Fibroblast of lung (primary cell): ENCODE measurements at places on chromosomes 4 and X.

GRCh38 chr4:175705407-175705806 is 106.7 kb downstream of the GPM6A start:
- DNase-seq = no peak

GRCh38 chr4:141462361-141462760 is 174.0 kb upstream of the IL15 start:
- no peak for DNase-seq

DNA sequence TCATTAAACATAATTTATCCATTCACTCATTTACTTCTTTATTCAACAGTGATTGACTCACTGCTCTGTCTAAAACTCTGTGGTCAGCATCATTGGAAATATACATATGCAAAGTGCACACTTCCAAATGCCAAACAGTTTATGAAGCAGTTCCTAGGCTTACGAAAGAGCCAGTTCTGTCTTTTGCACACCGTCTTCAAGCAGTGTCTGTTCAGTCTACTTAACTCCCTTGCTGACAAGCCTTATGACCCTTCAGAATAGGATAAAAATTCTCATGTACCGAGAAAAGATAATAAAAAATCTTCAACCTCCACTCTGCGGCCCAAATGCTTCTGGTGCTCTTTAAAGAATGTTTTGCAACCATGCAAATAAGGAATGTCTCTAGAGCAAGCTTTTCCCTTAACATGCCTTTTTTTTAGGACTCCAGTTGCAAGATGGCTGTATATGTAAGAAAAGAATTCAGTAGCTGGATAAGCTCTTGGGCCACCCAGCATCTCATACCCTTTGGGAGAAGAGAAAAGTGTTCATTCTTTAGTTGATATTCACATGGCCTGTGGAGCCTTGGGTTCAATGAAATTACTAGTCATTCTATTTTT is 1037.0 kb upstream of the SLIT2 start:
- peak; percentile 26 for DNase-seq

DNA sequence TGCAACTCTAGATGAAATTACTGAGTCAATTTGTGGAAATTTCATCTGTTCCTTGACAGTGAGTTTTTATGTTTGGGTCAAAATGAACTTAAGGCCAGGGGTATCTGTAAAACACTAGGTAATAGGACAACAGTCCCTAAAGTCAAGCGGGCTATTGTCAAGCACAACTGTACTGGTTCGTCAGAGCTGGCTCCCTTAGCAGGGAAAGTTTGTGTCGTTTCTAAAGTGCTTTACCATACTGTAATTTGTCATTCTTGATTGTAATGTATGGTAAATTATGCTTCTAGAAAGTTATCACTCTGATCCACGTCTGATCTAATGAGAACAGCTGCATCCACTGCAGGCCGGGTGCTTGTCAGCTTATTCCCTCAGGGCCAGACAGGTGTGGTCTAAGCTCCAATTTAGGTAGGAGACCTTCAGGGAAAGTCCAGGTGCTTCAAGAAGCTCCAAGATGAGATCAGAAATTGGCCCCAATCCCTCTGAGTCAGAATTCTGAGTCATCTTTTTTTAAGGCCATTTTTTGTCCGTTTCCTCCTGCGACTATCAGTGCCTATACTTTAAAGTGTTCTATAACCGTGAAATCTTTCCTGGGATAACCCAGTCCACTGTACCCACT is 92.2 kb downstream of the PALLD start:
- DNase-seq = peak; percentile 79

GRCh38 chr4:81722290-81722851 is 250.7 kb upstream of the RASGEF1B start:
- no peak for DNase-seq

- DNase-seq = no peak
Observed at GRCh38 chr4:1160351-1160750, 12.0 kb downstream of the SPON2 start.

DNA sequence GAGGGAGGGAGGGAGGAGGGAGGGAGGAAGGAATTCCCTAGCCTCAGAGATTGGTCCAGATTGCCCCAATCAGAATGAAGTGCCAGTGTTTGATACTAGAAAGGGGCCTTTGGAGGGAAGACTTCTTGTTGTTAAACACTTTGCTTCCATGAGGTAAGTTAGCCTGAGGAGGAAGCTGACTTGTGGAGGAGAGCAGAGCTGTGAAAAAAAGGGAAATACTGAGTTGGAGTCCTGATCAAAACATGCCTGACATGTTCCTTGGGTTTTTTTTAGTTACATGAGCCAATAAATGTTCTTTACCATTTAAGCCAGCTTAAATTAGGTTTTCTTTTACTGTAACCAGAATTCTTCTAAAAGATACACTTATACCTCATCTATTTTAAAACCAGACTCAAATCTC is 57.6 kb downstream of the GSX2 start:
- no peak for DNase-seq

DNA sequence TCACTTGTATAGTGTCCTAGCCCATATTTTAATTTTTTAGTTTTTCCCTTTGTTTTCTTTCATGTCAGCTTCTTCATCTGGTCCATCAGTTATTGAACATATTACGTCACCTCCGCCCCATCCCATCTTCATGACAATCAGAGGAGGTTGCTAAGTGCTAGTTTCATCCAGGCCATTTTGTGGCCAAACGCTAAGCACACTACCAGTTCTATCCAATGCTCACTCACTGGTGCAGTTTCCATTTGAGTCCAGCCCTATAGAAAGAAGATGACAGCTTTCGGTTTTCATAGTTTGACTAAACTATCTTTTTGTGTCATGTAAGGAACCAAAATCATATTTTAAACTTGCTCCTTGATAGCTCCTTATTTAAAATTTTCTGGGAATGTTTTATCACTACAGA is 304.2 kb downstream of the TENM3 start:
- no peak for DNase-seq

DNA sequence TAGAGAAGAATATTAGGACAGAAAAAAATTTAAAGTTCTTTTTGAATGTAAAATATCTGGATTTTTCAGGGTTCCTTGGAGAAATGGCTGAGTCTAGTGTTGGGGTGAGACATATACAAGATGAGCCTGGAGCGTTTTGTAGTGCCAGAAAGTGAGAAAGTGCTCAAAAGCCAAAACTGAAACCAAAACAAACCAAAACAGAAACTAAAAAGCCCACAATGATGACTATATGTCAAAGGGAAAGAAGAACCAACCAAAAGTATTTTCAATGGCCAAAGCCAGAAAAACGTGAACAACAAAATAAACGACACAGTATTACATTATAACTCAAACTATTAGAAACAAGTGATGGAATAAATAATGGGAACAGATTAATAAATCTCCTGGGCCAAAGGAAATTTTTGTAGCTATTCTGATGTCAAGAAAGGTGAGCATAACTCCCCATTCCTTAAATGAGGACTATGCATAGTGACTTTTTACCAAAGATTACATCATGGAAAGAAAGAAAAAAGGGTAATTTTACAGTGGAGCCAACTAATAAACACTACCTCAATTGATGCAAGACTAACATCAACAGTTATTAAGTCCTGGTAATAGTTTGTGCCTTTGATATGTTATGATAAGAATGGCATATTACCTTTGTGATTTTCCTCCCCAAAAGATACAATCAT is 1137.6 kb downstream of the C4orf33 start:
- no peak for DNase-seq

DNA sequence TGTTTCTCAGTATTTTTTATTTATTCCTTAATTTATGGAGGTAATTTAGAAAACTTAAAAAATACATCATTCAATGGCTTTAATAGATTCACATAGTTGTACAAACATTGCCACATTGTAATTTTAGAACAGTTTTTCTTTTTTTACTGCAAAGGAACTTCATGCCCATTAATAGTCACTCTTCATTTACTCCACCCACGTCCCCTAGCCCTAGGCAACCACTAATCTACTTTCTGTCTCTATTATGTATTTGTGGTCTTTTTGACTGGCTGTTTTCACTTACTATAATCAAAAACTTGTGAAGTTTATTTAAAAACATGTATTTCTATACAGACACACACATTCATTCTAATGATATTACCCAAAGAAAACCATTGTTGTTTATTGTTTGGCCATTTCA is 664.8 kb downstream of the GRID2 start:
- DNase-seq = no peak

DNA sequence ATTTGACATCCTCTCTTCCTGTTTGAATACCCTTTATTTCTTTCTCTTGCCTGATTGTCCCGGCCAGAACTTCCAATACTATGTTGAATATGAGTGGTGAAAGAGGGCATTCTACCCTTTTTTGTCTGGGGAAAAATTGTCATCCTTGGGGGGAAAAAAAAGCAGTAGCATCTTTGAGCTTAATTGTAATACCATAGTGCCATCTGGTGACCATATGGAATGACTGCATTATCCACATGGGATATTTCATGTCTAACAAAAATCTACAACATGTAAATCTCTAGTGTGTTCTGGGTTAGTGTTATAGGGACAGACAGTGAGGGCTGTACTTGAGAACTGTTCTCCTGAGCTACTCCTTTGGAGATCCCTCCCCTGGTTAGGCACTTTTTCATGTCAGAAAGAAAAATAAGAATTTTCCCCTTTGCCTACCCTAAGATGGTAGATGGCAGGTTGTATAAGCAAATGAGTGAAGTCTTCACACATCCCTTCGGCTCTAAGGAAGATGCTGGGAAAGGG is 26.0 kb downstream of the CAPN6 start:
- DNase-seq = peak; percentile 12

DNA sequence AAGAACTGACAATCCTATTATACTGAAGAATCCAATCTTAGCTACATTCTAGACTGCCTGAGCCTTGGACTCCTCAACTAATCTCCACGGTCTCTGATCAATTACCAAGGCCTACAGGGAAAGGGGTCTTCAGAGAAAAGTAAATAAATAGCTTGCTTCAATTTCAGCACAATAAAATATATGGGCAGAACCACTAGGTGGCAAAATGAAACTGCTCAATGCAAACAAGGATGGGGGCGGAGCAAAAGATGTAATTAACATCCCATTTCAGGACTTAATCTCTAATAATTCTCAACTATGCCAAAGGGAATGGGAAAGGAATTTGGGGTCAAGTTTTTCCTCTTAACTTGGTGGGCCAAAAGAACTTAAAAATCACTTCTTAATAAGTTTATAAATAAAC is 78.4 kb upstream of the MAP3K15 start:
- peak; percentile 71 for DNase-seq

- no peak for DNase-seq
Observed at GRCh38 chrX:123263747-123264146, 79.7 kb downstream of the GRIA3 start.

- no peak for DNase-seq
Observed at GRCh38 chrX:153762626-153763173, 1.3 kb upstream of the PLXNB3 start.

DNA sequence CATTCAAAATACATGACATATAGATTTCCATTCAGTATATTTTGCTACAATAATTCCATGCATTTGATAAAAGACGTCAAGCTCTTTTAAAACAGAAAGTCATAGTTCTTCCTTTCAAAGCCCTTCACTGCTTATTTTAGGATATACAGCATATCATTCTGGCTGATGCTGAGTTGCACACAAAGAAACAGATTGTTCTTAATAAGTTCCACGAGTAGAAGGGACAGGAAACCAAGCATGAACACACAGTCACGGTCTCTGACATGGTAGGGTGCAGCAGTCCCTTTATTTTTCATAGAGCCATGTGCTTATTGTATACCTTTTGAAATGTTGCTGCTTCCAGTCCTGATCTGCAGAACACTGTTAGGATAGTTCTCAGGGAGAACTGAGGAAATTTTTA is 85.4 kb downstream of the MAGEB10 start:
- DNase-seq = no peak

DNA sequence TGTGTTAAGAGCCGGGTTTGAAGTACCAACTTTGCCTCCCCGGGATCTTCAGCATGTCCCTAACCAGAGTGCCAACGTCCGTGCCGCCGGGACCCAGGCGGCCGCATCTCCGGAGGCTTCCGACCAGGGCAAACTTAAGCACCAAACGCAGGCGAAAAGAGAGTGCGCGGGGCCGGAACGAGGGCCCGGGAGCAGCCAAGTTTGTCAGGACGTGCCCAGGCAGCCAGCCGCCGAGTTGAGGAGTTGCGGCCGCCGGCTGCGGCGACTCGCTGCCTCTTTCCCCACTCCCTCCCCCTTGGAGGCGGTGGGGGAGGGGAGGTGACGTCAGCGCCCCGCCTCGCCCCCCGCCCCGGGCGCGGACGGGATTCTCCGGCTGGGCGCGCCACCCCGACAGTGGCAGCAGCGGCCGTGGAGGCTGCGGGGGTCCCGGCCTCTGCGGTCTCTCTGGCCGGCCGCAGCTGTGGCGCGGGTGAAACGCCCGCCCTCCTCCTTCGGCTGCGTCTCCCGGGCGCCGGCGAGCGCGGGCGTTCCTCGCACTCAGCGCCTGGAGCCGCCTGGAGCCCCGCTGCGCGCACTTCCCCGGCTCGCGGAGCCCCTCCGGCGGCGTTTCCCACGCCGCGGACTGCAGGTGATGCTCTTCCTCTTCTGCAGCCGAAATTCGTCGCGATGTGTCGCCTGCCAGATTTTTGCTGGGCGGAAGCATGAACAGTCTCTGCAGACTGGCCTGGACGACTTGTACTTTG is 2.9 kb upstream of the FAT1 start:
- peak; percentile 84 for DNase-seq

- no peak for DNase-seq
Observed at GRCh38 chr4:81378386-81378785, 93.3 kb downstream of the RASGEF1B start.

GRCh38 chrX:71504346-71504745 is 28.6 kb upstream of the OGT start:
- DNase-seq = no peak

- no peak for DNase-seq
Observed at GRCh38 chr4:2290488-2290887, 28.6 kb upstream of the MXD4 start.

DNA sequence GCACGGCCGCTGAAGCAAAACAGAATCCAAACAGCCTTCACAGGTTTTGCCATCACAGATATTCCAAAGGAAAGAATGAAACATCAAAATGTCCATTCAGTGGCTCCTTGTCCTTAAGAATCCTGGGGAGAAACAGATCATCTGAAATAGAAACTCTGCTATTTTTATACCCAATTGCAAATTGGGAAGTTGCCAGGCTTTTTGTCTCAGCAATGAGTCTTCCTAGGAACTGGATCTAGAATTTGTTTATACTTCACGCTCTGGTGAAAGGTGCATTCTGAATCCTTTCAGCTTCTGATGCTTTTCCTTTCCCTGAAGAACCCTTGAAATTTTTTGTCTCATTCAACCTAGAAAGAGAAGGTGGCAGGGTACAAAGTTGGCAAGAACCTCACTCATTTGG is 218.9 kb downstream of the FBXW7 start:
- DNase-seq = peak; percentile 41

- DNase-seq = no peak
Observed at GRCh38 chrX:53639257-53639656, 47.3 kb downstream of the HUWE1 start.

DNA sequence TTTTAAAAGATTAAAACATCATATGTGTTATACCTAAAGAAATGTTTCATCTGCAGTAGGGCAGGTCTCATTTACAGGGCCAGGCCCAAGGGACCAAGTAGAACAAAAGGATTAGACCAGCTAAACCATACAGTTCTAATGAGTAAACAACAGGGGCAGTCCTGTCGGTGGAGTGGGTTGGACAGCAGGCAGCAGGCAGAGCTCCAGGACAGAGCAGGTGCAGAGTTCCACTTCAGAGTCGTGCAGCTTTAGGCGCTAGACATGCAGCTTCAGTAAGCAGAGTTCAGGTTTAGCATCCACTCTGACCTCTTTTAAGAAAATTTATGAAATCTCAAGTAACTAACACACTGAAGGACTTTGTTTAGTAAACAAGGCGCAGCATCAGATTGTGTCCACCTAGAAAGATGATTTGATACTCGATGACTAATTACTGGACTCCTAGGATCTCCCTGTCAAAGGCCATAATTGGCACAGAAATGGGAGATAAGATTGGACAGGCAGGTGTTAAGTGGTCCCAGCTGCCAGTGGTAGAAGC is 487.7 kb upstream of the INTU start:
- no peak for DNase-seq
